Suppressor macrophage treated with lipopolysaccharide for 1 hour (primary cell): ENCODE measurements at places on chromosomes 5 and 9.

GRCh38 chr5:176352116-176352878 lies 9.3 kb downstream of the KIAA1191 start:
- DNase-seq, result no peak

DNA sequence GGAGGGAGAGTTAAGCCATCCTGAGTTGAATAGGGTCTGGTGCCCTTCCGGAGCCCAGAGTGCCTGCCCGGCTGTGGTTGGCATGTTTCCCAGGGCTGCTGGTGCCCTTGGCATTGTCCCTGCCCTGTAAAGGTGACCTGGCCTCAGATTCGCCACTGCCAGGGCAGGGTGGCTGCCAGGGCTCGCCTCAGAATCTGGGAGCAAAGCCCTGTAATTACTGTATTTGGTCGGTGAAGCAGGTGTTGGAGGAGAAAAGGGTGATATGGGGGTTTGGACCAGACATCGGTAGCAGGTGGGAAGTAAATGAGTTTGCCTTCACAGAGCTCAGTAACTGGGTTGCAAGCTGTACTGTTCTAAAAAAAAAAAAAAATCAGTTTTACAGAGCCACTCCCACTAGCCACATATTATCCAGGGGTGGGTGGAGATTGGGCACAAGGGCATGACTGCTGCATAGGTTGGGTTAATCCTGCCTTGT lies 47.6 kb downstream of the RGS3 start:
- no peak for DNase-seq

DNA sequence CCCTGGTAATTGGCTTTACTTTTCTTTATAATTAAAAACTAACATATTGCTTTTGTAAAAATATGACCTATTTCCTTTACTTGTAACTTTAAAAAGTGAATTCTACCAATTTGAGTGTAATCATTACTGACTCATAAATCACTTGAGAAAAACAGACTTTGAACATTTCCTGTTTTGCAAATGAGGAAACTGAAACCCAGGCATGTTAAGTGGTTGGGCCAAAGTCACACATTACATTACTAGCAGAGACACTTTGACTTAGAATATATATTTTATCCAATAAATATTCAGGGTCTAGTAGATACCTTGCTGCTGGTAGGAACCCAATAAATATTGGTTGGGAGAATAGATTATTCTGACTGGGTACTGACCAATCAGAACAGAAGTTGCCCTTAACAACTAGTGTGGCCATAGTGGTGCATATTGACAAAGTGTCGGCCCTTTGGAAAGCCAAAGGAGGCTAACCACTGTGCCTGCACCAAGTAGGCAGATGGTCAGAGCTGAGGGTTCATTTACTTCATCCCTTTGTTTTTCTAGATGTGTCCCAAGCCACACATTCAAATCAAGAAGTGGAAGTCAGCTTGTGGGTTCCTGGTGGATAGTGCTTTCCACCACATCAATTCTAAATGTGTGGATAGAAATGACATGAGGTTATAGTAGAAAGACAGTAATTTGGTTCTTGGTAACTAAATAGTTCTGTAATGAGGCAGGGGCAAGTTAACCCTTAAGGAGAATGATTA lies 365.1 kb upstream of the RIOK2 start:
- DNase-seq, result peak; percentile 88

- DNase-seq, result no peak
Measured at GRCh38 chr5:141003791-141004611, 37.7 kb downstream of the PCDHAC2 start.

DNA sequence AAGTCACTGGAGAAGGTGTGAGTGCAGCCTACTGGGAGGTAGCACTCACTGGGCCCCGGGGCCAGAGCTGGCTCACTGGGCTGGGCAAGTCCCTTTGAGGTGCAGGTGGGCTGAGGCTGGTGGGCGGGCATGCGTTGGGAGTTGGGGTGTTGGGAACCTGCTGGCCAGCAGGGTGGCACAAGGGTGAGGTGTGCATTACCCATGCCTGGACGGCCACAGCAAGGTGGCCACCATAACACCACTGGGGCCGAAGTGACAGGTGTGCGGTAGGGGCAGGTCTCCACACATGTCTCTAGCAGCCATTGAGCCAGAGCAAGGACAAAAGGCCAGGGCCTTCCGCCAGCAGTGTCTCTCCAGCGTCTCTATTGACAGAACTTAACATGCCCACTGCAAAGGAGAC lies 22.6 kb downstream of the PRRT1B start:
- no peak for DNase-seq

- DNase-seq, result no peak
Measured at GRCh38 chr9:86734771-86735170, 212.5 kb downstream of the GAS1 start.

- DNase-seq, result peak; percentile 24
Measured at GRCh38 chr9:34869390-34869789, 88.7 kb upstream of the PHF24 start.

GRCh38 chr5:13529300-13529699 lies 415.2 kb downstream of the DNAH5 start:
- no peak for DNase-seq

DNA sequence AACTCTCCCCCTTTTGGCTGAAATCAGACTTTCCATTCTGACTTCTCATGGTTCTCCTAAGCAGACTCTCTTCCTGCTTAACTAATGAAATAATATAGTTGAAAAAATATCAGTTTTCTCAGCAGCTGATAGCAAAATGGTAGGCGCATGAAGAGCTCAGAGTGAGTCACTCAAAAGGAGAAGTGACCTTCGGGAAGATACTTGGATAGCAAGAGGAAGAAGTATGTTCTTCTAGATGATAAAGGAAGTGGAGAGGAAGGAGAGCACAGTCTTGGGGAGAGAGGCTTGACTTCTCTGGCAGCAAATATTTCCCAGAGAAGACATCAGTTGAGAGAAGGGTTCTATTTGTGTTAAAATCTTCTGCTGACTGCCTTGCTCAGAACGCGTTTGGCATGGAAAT lies 101.5 kb downstream of the TAF11L14 start:
- peak; percentile 74 for DNase-seq
